T1000 (cell line): ENCODE measurements at places on chromosomes 13 and 19.

GRCh38 chr13:27076421-27076820 is 95.2 kb downstream of the USP12 start:
- no peak for DNase-seq

GRCh38 chr19:19261350-19262189 is 11.5 kb downstream of the TM6SF2 start:
- no peak for DNase-seq

DNA sequence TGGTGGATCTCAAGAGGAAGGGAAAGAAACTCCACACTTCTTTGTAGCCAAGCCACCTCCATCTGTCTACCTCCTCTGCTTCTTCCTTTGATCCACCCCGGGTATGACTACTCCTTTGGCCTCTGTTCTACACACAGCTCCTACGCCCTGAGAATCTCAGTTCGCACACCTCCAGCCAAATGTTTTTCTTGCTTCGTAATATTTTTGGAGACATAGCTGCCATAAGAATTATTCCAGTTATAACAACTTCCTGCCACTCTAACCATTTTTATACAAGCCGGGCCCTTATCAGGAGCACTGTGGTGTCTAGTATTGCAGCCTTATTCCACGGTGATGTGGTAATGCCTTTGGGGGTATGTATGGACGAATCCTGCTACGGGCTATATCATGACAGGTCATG is 126.7 kb downstream of the STARD13 start:
- DNase-seq, result no peak

- no peak for DNase-seq
Measured at GRCh38 chr13:107376341-107377125, 808.6 kb upstream of the ARGLU1 start.

GRCh38 chr13:48979892-48980291 is 4.2 kb downstream of the FNDC3A start:
- no peak for DNase-seq

DNA sequence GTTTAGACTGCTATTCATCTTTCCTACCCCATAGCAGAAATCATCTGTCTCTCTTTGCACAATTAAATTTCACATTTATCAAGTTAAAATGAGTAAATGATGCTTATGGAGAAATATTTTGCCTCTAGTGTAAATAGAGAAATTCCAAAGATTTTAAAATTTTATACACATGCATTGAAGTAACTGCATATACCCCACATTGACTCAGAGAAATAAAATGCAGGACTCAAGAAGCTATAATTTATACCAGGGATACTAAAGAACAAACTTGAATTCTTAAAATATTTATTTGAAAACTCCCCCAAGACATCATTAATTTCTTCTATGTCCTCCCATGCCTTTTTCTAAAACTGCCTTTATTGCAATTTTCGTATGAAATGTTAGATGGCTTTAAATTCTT is 165.8 kb downstream of the DIAPH3 start:
- DNase-seq, result no peak

DNA sequence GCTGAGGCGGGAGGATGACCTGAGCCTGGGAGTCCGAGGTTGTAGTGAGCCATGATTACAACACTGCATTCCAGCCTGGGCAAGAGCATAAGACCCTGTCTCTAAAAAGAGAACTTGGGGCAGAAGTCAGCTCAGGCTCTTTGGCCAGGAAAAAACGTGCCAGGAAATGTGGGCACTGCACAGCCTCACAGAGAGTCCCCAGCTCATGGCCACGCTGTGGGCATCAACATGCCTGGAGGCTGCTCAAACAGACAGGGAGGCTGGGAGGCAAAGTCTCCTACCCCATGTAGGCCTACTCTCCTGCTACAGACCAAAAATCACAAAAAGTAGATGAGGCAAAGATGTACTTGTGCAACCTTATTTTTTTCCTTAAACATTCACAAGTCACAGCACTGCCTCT is 49.4 kb downstream of the PEPD start:
- no peak for DNase-seq
